ENCODE measurements at places on chromosomes 6 and 20.

DNA sequence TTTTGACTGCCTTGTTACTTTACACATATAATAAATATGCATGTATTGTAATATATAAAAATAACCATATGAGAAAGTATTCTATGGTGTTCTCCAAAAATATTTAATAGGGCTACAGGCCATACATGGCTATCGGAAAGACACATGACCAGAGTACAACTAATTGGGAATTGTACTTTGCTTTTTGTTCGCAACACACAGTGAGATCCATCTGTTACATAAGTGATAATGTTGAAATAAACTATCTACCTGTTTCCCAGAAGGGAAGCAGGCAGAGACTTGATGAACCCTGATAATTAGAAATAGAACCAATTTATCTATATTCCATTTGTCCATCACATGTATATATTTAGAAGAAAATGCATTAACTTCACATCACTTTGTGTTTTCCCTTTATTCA is 344.0 kb upstream of the PLCB4 start:
- no peak for DNase-seq

- peak; percentile 2 for DNase-seq
Observed at GRCh38 chr20:46652699-46653098, 1.4 kb upstream of the SLC13A3 start.

DNA sequence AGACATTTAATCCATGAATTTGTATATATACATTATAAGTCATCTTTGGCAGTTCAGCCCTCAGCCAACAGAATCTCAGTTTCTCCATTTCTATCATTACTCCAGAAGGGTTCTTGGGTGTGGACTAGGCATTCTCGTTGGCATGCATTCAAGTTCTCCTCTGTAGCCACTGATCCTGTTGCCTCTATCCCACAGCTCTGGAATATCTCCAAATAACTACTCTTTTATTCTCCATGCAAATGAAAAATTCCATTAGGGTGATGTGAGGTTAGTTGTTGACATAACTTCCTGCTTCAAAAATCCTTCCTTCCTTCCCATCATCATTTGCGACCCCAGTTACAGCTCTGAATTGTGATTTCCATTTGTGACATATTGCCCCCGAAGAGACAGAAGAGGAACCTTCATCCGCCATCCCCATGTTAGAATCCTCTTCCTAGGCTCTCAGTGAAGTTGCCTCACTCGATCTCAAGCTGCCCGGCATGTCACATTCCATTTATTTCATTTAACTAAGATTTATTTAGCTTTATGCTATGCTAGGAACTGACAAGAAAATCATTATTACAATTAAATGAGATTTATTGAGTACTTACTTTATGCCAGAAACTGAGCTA is 93.7 kb upstream of the EDN1 start:
- peak; percentile 33 for DNase-seq

DNA sequence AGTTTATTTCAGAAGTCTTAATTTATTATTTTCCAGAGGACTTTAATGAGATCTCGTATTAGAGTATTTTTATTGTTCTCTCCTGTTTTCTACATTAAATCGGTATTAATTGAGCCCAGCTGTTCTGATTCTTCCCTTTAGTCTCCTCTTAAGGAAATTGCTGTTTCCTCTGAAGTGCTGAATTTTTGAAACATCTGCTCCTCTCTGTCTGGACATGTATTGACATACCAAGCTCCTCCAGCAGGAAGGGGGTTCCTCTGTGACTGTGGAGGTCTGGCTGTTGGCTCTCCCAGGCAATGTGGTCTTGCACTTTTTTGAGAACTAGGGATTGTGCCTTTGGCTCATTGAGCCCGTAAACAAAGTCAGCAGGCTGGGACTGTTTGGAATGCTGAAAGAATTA is 74.9 kb downstream of the MAP3K4 start:
- no peak for DNase-seq

GRCh38 chr6:2652611-2653010 is 98.1 kb downstream of the MYLK4 start:
- DNase-seq, result no peak

GRCh38 chr6:71454056-71454455 is 165.4 kb downstream of the OGFRL1 start:
- no peak for DNase-seq

DNA sequence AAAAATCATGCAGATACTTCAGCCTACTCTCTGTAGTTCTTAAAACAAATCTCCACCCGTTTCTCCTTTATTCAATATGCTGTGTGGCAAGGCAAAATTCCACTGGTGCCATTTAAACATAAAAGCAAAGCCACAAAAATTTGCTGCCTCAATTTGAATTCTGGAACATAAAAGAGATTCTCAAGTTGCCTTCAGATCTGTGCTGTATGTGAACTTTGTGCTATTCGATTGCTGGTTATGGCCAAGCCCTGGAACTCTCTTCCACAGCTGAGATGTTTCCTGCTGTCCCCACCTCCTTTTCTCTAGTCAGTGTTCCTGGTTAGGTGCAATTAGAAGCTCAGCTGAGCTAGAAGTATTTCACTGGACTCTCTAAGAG is 395.3 kb upstream of the BTBD3 start:
- no peak for DNase-seq

Measured in HFFc6 (cell line).